Memory B cell (primary cell): ENCODE measurements at places on chromosomes 5 and 9.

- no peak for DNase-seq
Observed at GRCh38 chr9:81844131-81844567, 84.1 kb upstream of the SPATA31D4 start.

- DNase-seq: peak; percentile 85
Observed at GRCh38 chr9:104991144-104991953, 63.4 kb upstream of the ABCA1 start.

DNA sequence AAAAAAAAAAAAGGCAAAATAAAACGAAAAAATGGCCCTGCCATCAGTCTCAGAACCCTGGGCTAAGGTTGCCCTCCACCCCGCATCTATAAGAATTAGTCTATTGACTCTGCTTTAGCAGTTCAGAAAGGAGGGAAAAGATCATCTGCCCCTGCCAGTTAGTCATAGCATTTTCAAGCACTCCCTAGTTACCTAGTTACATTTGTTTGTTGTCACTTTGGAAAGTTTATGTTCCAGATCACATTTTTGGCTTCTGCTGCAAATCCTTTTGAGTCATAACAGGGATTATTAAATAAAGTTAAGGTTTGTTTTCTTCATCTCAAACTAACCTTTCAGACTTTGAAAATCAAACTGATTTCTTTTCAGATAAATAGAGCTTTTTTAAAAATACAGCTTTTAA is 52.1 kb downstream of the AQP7 start:
- no peak for DNase-seq

DNA sequence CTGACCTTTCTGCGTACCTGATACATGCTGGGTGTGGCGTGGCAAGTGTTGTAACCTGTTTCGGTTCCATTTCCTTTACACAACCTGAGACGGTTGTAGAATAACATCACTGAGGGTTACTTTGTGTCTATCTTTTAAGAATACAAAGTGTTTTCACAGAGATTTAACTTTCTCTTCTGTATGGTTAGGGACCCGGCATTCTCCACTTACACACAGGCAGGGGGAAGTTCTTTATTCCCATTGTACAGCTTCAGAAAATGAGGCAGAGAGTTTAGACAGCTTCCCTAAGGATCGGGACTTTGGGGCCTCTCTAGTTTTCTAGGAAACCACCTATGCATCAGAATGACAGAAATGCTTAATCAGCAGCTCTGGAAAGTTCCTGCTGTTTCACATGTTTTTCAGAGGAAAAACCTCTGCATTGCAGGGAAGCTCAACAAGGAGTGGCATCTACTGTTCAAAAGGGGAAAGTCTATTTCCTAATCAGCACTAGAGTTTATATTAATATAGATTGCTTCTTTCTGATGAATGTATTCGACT is 41.3 kb downstream of the CAST start:
- DNase-seq: peak; percentile 5
